ENCODE measurements at places on chromosomes 12 and 14. TPM values are rescaled to one million over a fixed set of nuclear protein-coding genes. Genes with fewer than 3 reads are reported as not detected.

NKX2-8 gene
- total RNA-seq: 1.0 TPM

EML5 gene
- total RNA-seq: 0.84 TPM

KRT82 gene
- total RNA-seq: not detected

DDX24 gene
- 194 TPM for total RNA-seq

KRT83 gene
- 4.1 TPM for total RNA-seq

RDH5 gene
- total RNA-seq: 2.6 TPM

KRT81 gene
- 3,705 TPM for total RNA-seq

TGFB3 gene
- 0.63 TPM for total RNA-seq

WSCD2 gene
- total RNA-seq: not detected

RIMBP2 gene
- total RNA-seq: not detected

PKP2 gene
- 2.9 TPM for total RNA-seq

GTF2H3 gene
- total RNA-seq: 26.6 TPM

SYCP3 gene
- total RNA-seq: 0.12 TPM

BHLHE41 gene
- 1.9 TPM for total RNA-seq

SIX4 gene
- 4.6 TPM for total RNA-seq

RND1 gene
- 19.3 TPM for total RNA-seq

PIGH gene
- 20.3 TPM for total RNA-seq

FAM222A gene
- total RNA-seq: 6.5 TPM

AMN gene
- 0.69 TPM for total RNA-seq

CELA1 gene
- total RNA-seq: not detected

RTN1 gene
- not detected for total RNA-seq

ASCL1 gene
- total RNA-seq: not detected

TTC7B gene
- 17.9 TPM for total RNA-seq

RERG gene
- 0.36 TPM for total RNA-seq

SLC6A13 gene
- total RNA-seq: 0.22 TPM

FOXG1 gene
- 0.08 TPM for total RNA-seq

CFAP251 gene
- total RNA-seq: 1.1 TPM

GPRC5D gene
- total RNA-seq: not detected

ZNF891 gene
- 0.55 TPM for total RNA-seq

DCN gene
- total RNA-seq: not detected

CHGA gene
- total RNA-seq: 0.91 TPM

CDCA4 gene
- 53.0 TPM for total RNA-seq

MYO1H gene
- not detected for total RNA-seq
